ENCODE measurements at places on chromosomes 5 and 9.

DNA sequence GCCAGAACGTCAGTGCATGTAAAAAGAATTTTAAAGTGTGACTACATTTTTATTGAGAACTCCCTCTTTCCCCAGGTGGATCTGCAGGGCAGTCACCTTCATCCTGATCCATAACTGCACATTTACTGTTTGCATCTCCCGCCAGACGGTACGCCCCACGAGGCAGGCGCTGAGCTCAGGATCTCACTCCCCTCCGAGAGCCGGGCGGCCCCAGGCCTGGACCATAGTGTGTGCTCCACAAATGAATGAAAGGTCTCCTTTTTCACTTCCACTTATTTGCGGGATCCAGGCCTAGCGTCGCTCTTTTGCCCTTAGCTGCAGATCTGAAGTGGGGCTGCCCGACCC, 378 bp downstream of the DROSHA start:
- no peak for DNase-seq

DNA sequence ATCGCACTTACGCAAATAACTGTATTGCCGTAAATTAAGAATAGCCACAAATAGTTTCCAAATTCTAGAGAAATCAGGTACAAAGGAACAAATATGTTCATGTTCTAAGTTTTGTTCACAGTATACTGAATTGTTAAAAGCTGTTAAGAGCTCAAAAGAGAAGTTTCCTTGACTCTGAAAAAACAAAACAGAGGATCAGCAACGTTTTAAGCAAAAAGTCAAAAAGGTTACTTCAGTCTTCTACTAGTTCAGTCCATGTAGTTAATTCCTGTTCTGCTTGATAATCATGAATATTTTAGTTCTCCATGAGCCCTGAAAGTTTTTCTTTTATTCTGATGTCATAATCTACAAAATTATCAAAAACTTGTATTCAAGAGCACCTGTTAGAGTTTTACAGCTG, 128.6 kb upstream of the MAST4 start:
- no peak for DNase-seq

DNA sequence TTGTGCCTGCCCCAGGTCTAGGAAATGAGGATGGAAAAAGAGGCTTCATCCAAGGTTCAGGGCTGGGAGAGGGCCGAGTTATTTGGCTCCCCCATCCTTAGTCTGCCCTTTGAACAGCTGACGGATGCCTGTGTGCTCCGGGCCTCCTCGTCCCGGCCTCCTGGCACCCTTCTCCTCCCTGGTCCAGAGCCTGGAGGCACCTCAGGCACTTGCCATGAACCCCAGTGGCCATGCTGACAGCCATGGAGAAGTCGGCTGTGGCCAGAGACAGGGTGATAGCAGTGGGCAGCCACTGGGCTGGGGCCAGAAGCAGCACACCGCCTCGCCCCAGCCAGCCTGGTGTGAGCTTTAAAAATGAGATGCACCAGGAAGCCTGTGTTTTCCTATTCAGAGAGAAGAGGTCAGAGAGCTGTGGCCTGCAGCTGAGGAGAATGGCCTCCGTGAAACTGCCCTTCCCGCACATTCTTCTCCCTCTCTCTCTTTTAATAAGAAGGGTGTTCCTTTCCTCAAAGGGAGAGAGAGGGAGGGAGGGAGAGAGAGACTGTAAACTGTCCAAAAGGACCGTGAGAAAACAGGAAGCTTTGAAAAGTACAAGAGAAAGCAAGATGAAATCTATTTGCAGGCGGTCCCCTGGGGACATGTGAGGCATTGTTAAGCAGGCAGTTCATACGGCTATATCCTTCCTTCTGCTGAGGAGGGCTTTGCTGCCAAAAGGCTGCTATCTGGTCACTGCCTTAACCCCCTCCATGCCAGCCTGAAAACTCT, 55.3 kb downstream of the ZNF366 start:
- no peak for DNase-seq

DNA sequence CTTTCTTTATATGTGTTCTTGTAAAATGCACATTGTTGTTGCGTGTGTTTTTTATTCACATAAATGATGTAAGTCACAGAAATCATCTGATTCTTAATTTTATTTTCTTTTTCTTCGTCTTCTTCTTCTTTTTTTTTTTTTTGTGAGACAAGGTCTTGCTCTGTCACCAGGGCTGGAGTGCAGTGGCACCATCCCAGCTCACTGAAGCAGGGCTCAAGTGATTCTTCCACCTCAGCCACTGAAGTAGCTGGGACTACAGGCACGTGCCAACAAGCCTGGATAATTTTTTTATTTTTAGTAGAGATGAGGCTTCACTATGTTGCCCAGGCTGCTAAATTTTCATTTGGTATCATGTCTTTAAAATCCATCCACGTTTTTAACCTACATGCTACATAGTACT, 28.5 kb upstream of the FANCC start:
- DNase-seq: no peak

DNA sequence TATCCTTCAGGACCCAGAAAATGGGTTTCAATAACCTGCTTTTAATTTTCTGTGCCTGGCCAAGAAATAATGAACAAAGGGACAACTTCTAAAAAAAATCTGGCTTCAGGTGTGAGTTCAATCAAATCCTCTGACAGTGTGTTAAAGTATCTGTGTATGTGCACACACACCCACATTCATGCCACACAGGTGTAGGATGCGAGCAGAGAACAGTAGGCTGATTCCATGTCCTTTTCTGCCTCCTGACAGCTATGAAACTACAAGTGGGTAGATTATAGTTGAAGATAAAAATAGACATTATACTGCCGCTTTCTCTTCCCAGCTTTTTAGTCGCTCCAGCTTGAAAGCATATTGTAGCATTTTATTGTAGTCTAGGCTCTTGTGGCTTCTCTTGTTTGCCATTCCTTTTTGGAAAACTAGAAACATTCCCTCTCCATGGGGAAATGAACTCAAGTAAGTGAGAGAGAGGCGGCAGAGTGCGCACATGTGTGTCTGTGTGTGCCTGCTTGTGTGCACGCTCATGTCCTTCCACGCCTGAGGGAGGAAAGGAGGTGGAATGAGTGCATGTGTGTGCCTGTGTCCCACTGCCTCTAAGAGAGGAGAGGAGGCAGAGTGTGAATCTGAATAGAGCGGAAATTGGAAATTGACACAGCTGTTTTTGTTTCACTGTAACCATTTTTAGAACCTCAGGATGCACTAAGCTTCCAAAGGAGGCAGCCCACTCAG, 273.0 kb downstream of the ELAVL2 start:
- DNase-seq: no peak

DNA sequence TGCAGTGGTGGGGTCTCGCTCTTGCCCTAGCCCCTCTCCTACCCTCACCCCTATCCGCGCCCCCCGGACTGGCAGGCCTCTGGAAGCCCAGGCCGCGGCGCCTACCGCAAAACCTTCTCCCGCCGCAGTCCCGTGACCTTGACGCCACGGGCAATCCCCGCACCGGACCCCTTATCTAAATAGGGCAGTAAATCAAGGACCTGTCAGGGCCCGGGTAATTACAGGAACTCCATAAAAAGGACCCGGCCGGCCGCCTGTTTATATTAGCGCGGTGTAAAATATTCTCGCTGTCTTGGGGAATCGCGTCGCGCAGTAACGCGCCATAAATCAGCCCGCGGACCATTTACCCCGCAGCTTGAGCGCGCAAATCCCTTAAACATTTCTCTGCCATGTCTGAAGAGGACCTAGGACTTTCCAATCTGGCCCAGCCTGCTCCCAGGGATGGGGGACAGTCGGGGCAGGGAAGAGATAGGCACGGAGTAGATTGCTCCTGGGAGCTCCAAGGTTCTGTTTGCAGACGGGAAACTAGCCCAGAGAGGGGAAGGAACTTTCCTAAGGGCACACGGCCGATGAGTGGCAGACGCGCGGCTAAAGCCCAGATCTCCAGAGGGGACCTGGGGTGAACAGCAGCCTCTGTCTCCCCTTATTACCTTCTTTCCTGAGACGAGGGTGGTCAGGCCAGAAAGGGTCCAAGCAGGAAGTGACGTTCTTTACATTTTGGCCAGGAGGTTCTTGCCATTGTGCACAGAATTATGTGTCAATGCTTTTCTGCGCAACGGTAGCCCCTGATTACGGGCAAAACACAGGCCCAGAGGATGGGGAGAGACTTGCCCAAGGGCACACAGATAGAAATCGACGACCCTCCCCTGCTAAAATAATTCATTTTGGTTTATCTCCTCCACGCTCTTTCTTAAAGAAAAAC, 4.8 kb upstream of the HAND1 start:
- no peak for DNase-seq

DNA sequence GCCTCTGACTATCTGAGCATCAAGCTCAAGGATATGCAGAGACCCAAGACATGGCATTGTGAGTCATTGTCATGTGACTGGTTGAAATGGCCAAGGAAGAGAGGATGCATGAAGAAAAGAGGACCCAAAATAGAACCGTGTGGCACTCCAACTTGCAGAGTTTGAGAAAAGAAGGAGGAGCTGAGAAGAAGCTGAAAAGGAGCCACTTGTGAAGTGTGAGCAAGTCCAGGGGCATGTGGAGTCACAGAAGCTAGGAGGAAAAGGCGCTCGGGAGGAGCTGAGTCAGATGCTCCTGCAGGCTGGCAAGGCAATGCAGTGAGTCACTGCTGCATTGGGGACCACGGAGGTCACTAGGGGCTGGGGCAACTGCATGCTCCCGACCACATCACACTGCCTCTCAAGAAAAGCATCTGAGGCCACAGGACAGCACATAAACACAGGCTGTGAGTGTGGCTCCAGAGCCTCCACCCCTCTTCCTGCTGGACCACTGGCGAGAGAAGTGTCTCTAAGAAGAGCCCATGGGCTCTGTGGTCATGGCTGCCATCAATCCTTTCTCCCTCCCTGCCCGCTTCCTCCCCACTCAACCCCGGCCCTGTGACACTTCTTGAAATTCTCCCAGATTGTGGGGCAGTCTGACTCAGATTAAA, 197.6 kb downstream of the DRD1 start:
- no peak for DNase-seq

GRCh38 chr5:155562158-155562557, 548.6 kb downstream of the KIF4B start:
- no peak for DNase-seq

GRCh38 chr5:181215997-181216989, 6.8 kb upstream of the TRIM41 start:
- DNase-seq: peak; percentile 26

- DNase-seq: no peak
These were observed 271.1 kb upstream of the IRX1 start for GRCh38 chr5:3324421-3325101.

All from activated T-helper 1 cell treated with anti-CD3 and anti-CD28 coated beads, Interleukin-12 subunit alpha, Interleukin-12 subunit beta, Interleukin-2, Interleukin-4 antibody, amounts not matched to agents 30 ng/mL and 10 ng/mL and 1 ng/mL, durations not matched to agents 14 hours and 24 hours and 36 hours (primary cell).